ENCODE measurements at places on chromosomes 1 and 21.

DNA sequence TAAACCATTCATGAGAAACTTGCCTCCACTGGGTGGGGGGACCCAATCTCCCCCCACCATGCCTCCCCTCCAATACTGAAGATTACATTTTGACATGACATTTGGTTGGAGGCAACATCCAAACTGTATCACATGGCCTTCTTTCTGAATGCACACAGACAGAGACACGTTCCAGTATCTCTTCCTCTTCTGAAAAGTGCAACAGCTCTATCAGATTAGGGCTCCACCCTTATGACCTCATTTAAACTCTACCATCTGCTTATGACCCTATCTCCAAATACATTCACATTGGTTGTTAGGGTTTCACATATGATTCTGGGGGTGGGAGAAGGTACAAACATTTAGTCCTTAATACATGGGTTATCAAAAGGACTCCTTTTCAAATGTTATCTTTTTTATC, 481.8 kb upstream of the NFIA start:
- no peak for DNase-seq

GRCh38 chr1:89274411-89274857, 1.8 kb upstream of the GBP5 start:
- DNase-seq = peak; percentile 69

GRCh38 chr1:206682111-206682510, 2.6 kb upstream of the MAPKAPK2 start:
- no peak for DNase-seq

GRCh38 chr1:71269818-71270217, 189.0 kb upstream of the ZRANB2 start:
- peak; percentile 8 for DNase-seq

DNA sequence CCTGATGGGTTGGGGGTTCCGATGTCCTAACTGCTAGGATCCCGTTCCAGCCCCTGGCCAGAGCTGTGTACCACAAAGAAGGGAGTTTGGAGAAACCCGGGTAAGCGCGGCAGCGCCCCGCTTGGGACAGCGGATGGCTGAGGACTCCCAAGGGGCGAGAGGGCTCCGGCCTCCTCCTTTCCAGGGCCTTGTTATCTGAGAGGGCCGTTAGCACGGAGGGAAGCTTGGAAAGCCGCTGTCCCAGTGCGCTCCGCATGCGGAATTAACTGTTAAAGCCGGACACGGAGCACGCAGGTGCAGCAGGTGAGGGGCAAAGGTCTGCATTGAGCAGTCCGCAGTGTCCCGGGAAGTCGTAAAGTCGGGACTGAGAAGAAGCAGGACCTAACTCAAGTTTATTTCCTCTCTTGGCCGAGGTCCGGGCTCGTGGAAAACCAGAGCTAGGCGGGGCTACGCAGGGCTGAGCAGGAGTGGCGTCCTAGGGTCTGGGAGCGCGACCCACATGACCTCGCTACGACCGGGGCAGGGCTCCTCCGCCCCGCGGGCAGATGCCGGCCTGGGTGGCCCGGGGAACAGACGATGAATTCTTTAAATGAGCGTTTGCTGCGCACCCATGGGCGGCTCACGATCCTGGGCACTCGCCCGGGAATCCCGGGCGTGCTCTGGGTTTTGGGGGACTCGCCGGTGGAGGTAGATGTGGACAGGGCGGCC, 4.5 kb downstream of the LHX4 start:
- DNase-seq = no peak

DNA sequence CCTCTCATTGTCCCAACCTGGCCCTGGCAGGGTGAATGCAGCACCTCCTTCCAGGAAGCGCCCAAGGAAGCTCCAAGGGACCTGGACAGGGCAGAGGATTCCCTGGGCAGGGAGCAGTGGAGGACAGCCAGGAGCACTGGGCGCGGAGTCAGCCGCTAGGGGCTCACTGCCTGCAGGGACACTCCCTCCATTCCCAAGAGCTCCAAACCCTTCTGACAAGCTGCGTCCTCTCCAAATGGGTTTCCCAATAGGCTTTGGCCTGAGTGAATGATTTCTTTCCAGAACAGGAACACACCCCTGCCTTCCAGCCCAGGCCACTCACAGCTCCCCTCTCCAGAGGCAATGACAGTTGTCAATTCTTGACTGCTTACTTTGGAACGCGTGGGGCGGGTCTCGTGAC, 128.5 kb upstream of the EDN2 start:
- no peak for DNase-seq
